ENCODE measurements at places on chromosomes 5 and 9.
A peak's percentile ranks its signal among the peaks of the same experiment; 100 is the strongest.

DNA sequence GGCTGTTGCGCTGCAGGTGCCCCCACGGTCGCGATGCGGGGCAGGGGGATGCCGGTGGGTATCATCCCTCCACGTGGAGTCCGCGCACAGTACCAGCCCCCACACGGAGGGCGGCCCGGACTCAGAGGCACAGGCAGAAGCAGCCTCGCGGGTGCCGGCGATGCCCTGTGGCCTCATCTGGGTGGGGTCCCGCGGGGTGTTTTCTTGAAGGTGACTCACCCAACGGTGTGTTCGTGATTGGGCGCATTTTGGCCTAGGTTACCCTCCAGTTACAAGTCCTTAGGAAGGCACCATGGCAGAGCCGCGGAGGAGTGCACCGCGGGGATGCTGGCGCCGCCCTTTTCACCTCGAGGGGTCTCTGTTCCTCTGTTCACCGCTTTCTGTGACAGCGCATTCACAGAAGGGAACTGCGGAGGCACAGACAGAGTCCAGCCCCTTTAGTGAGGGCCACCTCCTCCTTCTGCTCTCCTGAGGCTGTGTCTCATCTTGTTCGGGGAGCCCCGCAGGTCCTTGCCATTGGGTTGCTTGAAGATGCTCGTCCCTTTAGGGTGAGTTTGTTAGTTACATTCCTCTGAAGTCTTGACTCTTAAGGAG is 21.6 kb upstream of the EXOC3 start:
- no peak overlapping the region for H3K27ac ChIP-seq
- DNase-seq: no peak
- H3K4me1 ChIP-seq: peaks cover 14% of the 10 kb centered on the region
- H3K27me3 ChIP-seq: no peaks in the 10 kb centered on the region

DNA sequence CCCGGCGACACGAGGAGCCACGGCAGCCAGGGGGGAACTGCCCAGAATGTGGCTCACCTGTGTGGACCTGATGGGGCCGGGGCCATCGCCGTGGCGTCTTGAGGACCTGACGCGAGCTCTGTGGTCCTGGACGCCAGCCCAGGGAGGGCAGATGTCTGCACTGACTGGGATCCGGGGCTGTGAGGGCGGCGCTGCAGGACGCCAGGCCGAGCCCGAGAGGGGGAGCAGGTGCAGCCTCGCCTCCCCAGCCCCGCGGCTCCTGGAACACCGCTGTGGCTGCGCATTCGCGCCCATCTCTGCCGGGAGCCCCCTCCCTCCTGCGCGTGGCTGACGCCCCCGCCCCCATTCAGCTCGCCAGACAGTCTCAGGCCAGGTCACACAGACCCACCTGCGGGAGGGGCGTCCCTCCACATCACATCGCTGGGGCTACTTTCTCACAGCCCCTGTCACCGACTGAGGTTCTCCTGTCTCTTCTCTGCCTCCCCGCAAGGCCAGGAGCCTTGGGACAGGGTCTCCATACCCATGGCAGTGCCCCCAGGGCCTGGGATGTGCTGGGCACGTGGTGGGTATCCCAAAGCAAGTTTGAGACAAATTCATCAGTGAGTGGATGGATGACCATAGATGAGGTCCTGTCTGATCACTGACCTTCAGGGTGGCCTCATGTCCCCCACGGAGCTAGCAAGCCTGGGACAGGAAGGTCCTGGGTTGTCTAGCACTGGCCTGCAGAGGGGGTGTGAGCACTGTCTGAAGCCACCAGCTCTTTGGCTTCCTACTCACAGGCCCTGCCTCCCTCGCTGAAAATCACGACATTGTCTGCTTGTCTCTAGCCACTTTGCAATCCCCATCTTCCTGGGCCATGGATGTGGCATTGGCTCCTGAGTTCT is 47.3 kb downstream of the RASGEF1C start:
- no peaks in the 10 kb centered on the region for H3K4me1 ChIP-seq
- no peaks in the 10 kb centered on the region for H3K36me3 ChIP-seq
- peaks cover 7% of the 10 kb centered on the region for H3K27me3 ChIP-seq

GRCh38 chr5:126918615-126918957 is 111.8 kb downstream of the MARCHF3 start:
- no peak for DNase-seq
- H3K4me3 ChIP-seq: no peak overlapping the region
- H3K27me3 ChIP-seq: no peaks in the 10 kb centered on the region
- no peaks in the 10 kb centered on the region for H3K36me3 ChIP-seq

DNA sequence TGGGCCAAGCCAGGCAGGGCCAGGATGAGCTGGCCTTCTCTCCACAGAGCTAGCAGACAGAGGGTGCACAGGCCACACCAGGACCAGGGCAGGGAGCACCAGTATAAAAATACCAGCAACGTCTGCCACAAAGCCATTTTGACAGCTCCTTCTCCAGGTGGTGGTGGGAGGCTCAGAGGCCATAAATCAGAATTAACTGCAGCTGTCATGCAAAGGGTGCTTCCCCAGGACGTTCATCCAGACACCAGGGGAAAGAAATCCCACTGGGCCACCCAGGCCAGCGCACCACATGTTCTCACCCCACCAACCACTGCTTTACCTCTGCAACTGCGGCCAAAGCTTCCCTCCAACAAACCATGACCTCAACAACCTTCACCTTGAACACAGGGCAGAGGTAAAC is 403.7 kb upstream of the TRPC7 start:
- H3K4me3 ChIP-seq: no peak overlapping the region
- no peak overlapping the region for H3K27ac ChIP-seq
- no peaks in the 10 kb centered on the region for H3K36me3 ChIP-seq
- no peaks in the 10 kb centered on the region for H3K27me3 ChIP-seq
- H3K4me1 ChIP-seq: no peaks in the 10 kb centered on the region

DNA sequence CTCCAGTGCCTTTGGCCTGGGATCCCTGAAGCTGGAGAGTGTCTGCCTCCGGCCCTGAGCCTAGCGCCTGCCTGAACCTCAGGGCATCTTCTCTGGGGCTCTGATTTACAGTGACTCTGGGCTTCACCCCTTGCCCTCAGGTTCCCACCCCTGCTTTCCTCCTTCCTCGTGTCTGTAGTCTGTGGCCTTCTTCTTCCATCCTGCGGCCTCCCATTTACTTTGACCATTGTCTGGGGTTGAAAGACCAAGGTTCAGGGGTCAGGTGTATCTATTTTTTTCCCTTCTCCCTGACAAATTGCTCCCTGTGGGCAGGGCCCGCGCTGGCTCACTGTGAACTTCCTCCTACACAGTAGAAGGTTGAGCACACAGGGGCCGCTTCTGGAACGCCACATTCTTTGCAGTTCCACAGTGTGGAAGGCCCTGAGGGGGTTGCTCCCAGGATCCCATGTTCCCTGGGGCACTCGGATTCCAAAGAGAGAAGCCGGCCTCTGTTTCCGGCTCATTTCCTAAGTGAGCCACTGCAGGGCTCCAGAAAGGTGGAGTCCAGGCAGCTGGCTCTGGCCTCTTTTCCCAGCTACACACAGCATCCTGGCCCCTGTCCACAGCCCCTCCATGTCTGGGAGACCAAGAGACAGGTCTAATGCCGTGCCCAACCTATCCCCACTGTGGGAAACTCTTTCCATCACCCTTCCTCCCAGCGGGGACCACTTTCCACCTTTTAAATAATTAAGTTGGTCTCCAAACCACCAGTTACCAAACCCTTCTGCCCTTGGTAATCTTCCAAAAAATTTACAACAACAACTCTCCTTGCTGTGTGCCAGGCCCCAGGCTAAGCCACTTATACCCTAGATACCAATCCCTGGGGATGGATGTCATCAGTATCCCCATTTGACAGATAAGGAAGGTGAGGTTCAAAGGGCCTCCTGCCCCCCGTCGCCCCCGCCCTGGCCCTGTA is 140.3 kb upstream of the IER5L start:
- no peak overlapping the region for H3K4me3 ChIP-seq
- H3K4me1 ChIP-seq: peaks cover 15% of the 10 kb centered on the region
- H3K27me3 ChIP-seq: no peaks in the 10 kb centered on the region
- no peaks in the 10 kb centered on the region for H3K36me3 ChIP-seq
- no peak for DNase-seq
- no peak overlapping the region for H3K27ac ChIP-seq

DNA sequence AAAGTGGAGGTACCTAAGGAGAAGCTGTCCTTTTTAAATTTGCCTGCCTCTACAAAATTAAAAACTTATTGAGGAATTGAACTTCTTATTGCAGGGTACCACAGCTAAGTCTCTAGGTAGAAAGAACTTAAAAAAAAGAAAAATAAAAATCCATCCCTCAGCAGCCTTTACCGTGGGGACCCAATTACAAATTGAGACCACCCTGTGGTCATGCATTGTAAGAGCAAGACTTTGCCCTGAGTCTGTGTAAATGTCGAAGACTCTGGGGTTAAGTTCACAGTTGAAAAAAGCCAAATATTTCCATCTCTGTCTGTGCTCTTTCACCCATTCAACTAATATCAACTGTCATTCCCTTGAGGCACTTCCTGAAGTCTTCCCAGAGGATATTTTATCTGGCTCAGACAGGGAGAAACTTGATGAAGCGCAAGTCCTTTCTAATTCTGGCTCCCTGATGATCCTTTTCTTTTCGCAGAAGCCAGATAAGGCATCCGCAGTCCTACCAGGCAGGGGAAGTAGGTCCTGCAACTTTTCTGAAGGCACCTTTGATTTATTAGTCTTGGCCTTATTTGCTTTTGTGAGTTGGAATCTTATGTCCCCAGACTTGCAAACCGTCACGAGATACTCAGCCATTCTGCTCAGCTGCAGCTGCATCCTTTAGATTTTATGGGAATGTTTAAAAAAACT is 323.8 kb upstream of the WWC1 start:
- no peak overlapping the region for H3K27ac ChIP-seq
- H3K4me3 ChIP-seq: no peak overlapping the region
- no peaks in the 10 kb centered on the region for H3K27me3 ChIP-seq
- H3K36me3 ChIP-seq: no peaks in the 10 kb centered on the region
- no peak for DNase-seq

- peak overlapping the region; percentile 53 for H3K4me3 ChIP-seq
- no peak for DNase-seq
- H3K4me1 ChIP-seq: peaks cover 63% of the 10 kb centered on the region
- peaks cover 55% of the 10 kb centered on the region for H3K36me3 ChIP-seq
- H3K27me3 ChIP-seq: no peaks in the 10 kb centered on the region
Measured at GRCh38 chr5:151098768-151099121, 17.9 kb upstream of the TNIP1 start.
